ENCODE measurements at places on chromosomes 16 and 17.
A peak's percentile ranks its signal among the peaks of the same experiment; 100 is the strongest.

GRCh38 chr17:7538891-7539545, 9.8 kb upstream of the TNFSF12 start:
- no peak for DNase-seq

- DNase-seq = no peak
Measured at GRCh38 chr16:72878301-72879269, 169.3 kb downstream of the ZFHX3 start.

DNA sequence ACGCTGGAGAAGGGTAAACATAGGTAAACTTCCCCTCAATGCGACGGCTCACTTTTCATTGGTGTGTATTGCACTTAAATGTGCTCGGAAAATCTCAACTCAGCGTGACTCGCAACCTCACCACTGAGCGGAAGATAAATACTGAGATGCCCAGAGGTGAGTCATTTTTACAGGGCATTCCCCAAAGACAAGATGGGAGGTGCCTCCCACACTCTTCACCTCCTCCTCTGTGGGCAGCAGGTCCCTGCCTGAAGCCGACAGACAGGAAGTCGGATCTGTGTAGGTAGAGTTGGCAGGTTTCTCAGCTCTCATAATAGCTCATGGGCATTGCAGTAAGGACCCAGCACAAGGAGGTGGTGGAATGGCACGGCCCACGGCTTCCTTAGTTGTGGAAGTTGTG, 274.6 kb upstream of the HSBP1 start:
- no peak for DNase-seq

DNA sequence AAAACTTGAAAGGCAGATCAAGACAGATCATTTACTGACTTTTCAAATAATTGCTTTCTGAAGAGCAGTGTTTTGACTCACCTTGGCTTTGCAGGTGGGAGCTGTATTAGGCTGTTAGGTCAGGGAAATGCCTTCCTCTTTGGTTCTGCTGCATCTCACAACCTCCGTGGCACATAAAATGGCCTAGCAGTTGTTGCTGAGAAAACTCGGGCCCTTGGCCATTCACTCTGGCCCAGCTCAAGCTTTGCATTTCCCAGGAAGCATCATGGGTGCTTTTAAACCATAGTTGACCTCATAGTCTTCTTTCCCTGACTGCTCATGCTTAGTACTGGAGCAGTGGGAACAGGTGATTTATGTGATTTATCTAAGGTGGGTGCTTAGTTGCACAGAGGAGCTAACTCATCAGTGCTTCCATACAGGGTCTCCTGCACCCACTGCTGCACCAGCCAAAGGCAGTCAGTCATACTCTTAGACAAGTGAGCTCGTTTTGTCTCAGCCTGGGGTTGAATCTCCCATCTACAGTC, 83.6 kb downstream of the KSR1 start:
- DNase-seq = no peak

GRCh38 chr16:22857296-22858025, 43.5 kb downstream of the HS3ST2 start:
- DNase-seq = no peak

DNA sequence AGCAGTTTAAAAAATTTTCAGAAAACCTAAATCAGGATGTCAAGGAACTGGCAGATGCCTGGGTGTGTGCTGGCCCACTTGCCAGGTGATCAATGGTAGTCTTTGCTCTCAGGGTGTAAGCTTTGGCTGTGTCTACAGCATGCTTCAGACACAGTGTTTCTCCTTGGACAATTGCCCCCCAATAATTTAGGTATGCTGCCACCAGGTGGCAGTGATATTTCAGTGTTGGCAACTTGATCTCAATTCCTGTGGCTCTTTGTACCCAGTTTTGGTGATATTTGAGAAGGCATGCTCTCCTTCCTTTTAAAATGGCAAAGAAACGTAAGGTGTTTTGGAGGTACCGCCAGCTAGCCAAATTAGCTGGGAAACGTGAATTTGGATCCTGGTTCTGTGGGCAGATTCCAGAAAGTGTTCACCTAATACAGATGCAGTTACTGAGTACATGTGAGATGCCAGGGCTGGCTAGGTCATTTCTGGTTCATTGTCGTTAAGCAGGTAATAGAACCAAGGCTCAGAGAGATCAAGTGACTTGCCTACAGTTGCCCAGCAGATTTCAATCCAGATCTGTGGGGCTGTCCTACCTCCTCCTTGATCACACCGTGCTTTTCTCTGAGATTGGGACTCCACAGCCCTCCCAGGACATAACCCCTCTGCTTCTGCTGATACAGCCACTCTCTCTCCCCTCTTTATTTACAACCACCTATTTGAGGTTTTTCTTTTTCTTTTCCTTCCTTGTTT, 155.6 kb upstream of the PLCG2 start:
- peak; percentile 61 for DNase-seq

- DNase-seq = no peak
Measured at GRCh38 chr17:7262935-7263800, 890 bp upstream of the CLDN7 start.

DNA sequence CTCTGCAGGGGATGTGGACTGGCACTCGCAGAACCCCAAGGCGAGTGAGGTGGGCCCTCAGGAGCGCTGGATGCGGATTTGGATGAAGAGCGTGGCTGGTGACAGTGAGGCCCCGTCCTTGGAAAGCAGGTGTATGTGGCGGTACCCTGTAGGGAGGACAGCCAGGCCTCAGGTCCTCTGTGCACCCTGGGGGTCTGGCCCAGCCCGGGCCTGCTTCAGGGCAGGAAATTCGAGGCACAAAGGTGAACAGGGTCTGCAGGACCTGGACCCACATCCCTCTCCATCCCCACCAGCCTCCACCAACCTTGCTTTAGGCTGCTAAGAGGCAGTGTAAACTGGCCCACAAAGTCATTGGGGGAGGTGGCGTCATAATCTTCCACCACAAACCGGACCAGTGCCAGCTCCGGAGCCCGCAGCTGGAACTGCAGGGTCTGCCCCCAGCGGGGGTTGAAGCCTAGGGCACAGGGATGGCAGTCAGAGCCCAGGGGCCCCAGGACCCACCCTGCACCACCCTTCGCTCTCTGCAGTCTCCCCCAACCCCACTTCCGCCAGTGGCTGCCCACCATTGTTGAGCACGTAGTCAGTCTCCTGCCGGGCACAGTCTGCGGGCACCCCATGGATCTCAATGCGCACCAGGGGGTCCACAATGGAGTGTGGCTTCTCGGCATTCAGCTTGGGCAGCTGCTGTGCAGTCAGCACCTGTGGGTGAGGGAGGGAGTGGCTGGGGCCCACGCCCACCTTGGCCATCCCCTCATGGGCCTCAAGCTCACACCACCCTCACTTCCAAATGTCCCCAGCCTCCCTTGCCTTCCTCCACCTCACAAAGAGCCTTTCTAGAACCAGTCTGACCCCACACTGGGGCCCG, 19.5 kb downstream of the PLCD3 start:
- DNase-seq = no peak

DNA sequence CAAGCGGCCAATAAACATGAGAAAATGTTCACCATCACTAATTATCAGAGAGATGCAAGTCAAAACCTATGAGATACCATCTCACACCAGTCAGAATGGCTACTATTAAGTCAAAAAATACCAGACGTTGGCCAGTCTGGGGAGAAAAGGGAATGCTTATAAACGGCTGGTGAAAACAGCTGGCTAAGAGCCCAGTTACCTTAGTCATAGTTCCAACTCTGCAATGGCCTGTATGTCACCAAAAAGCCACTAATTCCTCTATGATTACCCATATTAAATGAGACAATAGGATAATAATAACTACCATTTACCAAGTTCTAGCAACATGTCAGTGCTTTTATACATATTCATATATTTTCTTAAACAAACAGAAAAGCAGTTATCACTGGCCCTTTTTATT, 42.9 kb upstream of the CDRT4 start:
- no peak for DNase-seq

Data from NCI-H1694 treated with DMSO at 0.1 percent for 48 hours (cell line).